ENCODE measurements at places on chromosomes 12 and 14.

DNA sequence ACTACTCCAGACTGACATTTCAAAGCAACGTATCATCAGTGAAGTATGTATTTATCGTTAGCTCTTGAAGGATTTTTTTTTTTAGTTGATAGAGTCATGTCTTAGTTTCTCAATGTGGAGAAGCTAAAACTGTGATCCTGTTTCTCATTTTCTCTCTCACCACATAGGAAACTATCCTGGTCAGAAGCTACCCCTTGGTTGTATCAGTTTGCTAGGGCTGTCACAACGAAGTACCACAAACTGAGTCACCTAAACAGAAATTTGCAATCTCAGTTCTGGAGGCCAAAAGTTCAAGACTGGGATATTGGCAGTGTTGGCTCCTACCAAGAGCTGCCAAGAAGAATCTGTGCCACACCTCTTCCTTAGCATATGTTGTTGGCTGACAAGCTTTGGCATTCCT lies 369.1 kb downstream of the RGS6 start:
- DNase-seq = no peak

DNA sequence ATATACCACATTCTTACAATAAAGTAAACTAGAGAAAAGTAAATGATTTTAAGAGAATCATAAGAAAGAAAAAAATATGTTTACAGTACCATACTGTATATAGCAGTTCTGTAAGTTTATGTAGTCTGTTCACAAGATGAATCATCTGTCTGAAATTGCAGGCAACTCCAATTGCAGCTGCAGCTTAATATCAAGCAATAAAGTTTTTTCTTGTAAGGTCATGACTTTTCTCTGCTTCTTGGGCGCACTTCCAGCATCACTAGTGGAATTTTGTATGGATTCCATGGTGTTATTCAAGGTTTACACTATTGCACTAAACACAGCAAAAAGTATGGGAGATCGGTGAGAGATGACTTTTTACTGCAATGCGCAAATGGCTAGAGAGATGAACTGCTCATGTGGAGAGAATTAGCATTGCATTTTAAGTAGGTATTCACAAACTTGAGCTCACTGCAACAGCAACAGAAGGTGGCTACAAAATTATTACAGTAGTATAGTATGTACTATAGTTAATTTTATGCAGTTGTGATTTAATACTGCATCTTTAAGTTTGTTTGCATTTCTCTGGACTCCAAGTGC lies 445.4 kb upstream of the OR4E1 start:
- no peak for DNase-seq

GRCh38 chr14:22761734-22762133 lies 4.8 kb upstream of the OXA1L start:
- no peak for DNase-seq

DNA sequence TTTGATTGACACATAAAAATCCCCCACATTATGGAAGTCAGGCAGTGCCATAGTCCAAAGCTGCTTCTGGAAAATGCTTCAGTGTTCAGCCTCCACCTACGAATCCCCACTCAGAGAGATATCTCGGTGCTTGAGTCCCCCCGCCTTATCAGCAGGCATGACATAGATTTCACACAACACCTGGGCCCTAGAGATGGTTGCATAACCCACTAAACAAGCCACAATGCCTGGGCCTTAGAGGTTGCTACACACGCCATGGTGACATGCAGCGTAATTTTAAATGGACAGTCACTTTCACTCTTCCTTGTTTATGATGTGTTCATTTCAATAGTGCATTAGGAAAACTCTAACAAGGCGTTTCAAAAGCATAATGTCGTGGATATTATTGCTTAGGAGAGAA lies 38.0 kb downstream of the CCDC60 start:
- DNase-seq = no peak
